ENCODE measurements at places on chromosomes 11 and 22.
A peak's percentile ranks its signal among the peaks of the same experiment; 100 is the strongest.

- DNase-seq, result no peak
Measured at GRCh38 chr11:44799012-44799411, 72.2 kb downstream of the TSPAN18 start.

DNA sequence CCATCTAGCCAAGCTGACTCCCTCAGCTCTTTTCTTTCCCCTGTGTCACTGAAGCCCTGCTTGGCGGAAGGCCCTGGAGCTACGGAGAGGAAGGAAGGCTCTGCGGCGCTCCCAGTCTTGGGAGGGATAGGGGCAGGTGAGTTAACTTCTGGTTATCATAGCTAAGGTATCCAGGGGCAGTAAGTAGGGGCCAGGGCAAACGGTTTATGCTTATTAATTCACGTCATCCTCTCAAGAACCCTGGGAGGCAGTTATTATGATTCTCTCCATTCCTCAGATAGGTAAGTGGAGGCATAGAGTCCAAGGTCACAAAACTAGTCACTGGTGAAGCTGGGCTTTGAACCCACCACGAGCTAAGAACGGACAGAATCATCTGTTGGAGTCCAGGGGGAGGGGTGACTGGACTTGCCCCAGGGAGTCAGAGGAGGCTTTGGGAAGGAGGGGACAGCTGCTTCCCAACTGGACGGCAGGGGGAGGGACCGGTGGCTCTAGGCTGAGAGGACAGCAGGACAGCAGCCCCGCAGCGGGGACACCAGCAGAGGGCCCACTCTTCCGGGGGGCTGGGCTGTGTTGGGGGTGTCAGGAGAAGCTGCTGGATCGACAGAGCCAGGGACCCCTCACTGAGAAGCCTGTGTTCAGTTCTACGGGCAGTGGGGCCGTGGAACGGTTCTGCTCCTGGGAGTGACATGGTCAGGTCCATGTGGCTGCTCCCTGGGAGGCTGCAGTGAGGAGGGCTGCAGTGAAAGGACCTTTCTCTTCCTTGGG, 3.5 kb downstream of the BAIAP2L2 start:
- no peak for DNase-seq

DNA sequence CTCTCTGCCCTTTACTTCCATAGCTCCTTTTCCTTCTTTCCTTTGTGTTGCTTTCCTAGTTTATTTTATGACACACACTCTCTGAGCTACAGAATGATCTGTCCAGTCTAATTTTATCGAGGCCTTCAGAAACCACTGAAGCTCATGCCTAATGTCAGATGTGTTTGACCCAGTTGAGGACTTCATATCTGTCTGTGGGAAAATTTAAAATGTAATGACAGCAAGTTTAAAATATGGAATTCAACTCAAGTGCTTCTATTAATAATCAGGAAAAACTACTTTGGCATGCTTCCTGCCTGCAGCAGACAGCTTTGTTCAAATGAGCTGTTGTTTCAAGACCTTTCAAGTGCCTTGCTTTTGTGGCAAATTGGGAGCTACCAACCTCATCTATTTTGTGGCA, 261.8 kb upstream of the MTNR1B start:
- no peak for DNase-seq

- DNase-seq, result peak; percentile 35
Measured at GRCh38 chr22:20319041-20319744, 667 bp downstream of the DGCR6L start.

DNA sequence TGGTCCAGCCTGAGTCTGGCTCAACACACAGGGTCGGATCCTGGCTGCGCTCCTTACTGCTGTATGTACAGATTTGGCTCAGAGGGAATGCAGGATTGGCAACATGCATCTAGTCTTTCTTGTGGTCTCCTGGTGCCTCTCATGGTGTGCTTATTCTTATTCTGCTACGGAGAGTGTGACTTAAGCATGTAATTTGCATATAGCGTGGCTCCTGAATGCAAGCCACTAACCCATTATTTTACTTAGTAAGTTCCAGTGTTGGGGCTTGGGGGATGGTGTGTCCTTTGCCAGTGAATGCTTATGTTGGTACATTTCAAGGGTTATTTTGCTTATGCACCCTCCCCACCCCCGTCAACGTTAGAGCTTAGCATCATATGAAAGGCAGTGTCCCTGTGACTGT, 51.2 kb downstream of the PTPRJ start:
- DNase-seq, result peak; percentile 45

DNA sequence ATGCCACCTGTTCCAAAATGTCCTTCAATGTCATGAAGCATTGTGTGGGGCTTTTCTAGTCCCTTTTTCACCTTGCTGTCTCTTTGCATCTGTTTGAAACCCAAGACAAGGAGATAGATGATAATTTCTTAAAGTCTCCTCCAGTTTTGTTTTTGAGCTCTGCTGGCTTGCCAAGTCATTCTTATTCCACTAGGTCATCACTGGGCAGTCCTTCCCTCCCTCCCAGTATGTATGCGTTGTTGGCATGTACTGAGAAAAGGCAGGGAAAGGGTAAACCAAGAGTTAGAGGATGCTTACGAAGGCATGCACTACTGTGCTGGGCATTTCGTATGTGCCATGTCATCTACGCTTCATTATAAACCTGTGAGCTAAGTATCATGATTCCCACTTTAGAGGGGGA, 78.6 kb downstream of the PARVA start:
- no peak for DNase-seq

DNA sequence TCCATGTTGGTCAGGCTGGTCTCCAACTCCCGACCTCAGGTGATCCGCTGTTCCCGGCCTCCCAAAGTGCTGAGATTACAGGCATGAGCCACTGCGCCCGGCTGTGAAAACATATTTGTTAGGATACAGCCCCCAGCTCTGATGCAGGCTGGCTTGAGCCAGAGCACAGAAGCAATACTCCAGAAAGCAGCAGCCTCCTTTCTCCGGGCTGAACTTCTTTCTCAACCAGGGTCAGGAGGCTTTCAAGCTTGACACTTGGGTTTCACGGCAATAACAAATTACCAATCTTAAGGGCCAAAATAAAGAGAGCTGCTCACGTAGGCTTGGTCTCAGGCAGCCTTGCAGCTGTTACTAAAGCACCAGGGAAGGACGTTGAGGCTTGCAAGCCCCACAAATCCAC, 10.8 kb upstream of the CECR2 start:
- DNase-seq, result no peak

DNA sequence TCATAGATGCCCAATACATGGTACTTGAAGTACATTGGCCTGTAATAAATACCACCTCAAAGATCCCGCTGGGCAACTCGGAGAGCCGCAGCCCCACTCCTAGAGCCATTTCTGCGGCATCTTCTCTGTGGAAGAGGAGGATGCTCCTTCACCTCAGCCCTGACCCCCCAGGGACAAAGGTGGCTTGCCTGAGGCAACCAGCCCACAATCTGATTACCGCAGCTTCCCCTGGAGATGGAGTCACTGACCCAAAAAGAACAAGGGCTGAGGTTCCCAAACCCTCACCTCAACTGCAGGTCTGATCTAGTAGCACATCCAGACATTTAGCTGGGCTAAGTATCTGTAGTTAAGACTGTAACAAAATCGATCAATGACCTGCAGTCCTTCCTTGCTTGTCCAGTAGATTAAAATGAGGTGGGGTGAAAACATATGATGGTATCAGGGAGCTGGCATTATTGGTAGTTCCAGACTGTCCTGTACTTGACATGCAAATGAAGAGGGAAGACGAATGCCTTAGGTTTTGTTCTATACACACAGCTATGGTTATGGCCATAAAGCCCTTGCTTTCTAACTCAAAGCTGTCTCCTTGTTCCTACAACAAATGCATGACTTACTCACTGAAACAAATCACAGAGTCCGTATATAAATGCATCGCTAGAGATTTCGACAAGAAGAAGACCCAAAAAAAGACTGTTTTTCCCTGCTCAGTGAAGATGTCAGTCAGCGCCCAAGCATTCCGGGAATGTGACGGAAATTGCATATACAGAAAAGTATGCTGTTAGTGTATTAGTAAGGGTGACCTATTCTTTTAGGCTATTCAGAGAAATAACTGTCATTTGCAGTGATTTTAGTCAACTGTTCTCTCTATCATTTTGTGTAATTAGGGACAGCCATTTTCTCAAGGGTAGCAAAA, 33.7 kb downstream of the C11orf71 start:
- DNase-seq, result no peak

DNA sequence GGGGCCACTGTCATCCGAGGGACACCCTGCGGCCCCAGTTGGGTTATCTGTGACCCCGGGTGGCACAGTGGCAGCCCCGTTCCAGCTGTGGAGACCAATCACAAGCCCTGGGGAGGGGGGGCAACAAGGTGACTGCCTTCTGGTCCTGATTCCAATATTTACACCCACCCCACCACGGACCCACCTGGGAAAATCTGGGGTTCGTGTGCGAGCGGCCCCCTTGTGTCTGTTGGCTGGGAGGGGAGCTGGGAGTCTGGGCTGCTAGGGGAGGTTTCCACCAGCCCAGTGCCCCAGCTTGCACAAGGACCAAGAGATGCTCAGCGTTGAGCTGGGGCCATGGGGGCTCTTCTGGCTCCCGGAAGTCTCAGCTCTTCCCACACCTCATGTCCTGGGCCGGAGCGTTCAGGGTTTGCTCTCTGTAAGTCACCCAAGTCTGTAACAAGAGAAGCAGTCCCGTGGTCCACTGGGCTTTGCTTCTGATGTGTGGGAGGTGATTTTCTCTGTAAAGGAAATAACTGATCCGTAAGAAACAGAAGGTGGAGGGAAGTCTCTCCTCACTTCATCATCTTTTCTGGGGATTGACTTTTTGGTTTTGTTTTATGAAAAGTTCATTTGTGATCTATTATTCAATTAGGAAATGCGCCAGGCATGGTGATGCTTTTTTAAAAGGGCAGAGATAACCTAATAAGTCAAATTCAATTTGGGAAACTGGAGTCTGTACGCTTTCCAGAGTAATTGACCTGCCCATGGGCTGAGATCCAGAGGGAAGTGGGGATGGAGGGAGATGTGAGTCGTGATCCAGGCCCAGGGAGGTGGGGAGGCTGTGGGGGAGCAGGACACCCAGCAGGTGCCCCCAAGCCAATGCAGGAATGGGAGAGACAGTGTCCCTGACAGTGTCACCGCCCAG, 22.4 kb upstream of the GAL start:
- no peak for DNase-seq

- no peak for DNase-seq
Measured at GRCh38 chr11:44944181-44944852, 6.4 kb downstream of the TP53I11 start.

- DNase-seq, result no peak
Measured at GRCh38 chr11:117444256-117444655, 116.6 kb downstream of the CEP164 start.

GRCh38 chr11:62004473-62004872, 37.0 kb upstream of the FTH1 start:
- peak; percentile 32 for DNase-seq

GRCh38 chr11:71927820-71928736, at the start of gene XNDC1N:
TSS of gene XNDC1N (minus strand) at chr11:71928594. CDS start at chr11:71923353, 5,241 bp downstream.
- DNase-seq, result peak; percentile 95

GRCh38 chr11:134070342-134070845, 1.5 kb downstream of the JAM3 start:
- DNase-seq, result no peak

- peak; percentile 75 for DNase-seq
Measured at GRCh38 chr22:36330655-36331305, 57.0 kb downstream of the MYH9 start.
